ENCODE measurements at places on chromosomes 3 and 15.

- no peak for DNase-seq
Observed at GRCh38 chr15:63344731-63345390, 36.8 kb downstream of the CA12 start.

DNA sequence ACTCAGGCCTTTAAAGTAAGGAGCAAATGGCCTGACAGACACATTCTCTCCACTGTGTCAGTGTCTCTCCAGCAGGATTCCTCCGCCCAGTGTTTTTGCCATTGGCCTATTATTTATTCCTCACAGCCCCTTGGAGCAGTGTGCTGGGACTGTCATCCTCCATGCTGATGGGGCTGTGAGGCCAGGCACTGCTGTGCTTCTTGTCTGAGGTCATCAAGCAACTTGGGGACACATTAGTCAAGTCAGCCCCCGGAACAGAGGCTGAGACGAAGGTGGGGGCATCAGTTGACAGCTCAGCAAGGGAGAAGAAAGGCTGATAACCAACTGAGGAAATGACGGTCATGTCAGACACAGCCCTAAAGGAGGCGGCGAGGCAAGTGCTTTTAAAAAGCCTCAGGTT is 67.4 kb downstream of the XXYLT1 start:
- no peak for DNase-seq

- no peak for DNase-seq
Observed at GRCh38 chr3:50147447-50147846, 7.7 kb upstream of the SEMA3F start.

- no peak for DNase-seq
Observed at GRCh38 chr3:127762077-127762786, 60.1 kb downstream of the MGLL start.

DNA sequence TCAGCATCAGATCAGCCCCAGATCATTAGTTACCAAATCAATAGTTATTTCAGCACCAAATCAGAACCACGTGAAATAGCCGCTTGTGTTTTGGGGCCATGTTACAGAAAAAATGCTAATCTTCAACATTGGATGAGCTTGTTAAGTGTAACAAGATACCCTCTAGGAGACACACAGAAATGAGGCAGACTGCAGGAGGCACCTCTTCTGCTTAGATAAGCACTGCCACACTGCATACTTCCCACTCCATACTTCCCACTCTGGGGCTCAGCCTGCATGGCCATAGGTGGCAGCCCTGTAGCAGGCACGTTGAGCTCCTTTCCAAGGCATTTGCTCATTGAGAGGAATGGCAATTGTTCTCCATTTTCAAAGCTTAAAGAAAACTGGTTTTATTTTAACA is 73.3 kb downstream of the CHCHD6 start:
- DNase-seq: no peak
